ENCODE measurements at places on chromosomes 12 and 14. TPM values are rescaled to one million over a fixed set of nuclear protein-coding genes. Genes with fewer than 3 reads are reported as not detected.

DNA sequence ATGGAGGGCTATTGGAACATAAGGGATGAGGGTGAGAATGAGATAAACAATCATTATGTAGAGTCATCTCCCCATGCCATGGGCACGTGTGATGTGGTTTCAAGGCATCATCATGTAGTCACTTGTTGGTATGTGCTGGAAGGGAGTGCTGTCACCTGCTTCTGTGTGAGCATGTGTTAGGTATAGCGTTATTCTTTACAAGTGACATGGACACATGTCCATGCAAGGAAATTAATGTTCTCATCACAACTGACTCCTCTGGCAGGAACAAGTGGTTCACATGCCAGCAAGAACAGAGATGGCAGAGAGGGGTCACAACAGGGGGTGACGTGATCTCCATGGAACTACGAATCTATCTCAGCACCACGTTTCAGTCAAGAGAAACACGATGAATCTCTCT, 815.8 kb downstream of the BCL11B start:
- H3K4me3 ChIP-seq: no peak overlapping the region
- no peak for DNase-seq
- H3K36me3 ChIP-seq: no peaks in the 10 kb centered on the region
- H3K4me1 ChIP-seq: no peaks in the 10 kb centered on the region
- no peak overlapping the region for H3K27ac ChIP-seq

- no peak for DNase-seq
- no peak overlapping the region for H3K4me3 ChIP-seq
- no peaks in the 10 kb centered on the region for H3K27me3 ChIP-seq
- no peaks in the 10 kb centered on the region for H3K36me3 ChIP-seq
- no peak overlapping the region for H3K27ac ChIP-seq
These were observed 694.2 kb downstream of the SLC6A15 start for GRCh38 chr12:84218406-84218805.

The GPRC5D gene
- 4.0 TPM for total RNA-seq

DNA sequence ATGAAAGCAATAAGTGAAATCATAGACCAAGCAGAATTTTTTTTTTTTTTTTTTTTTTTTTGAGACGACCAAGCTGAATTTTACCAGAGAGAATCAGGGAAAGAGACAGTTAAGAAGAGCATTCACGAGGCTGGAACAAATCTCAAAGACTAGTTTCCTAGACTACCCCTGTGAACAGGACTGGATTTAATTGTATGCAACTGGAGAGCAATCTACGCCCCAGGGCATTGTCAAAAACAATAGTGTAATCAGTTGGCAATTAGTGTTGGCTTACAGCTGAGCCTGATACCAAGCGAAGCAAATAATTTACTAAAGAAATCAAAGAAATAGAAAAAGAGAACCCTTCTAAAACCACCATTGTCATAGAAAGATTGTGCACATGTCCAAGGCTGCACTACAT, 232.9 kb upstream of the CPNE8 start:
- no peak for DNase-seq
- H3K4me1 ChIP-seq: no peaks in the 10 kb centered on the region

GRCh38 chr12:49631336-49631907, 8.1 kb downstream of the PRPF40B start:
- H3K4me3 ChIP-seq: no peak overlapping the region
- no peaks in the 10 kb centered on the region for H3K36me3 ChIP-seq
- H3K27me3 ChIP-seq: no peaks in the 10 kb centered on the region
- no peak overlapping the region for H3K27ac ChIP-seq
- DNase-seq: no peak

DNA sequence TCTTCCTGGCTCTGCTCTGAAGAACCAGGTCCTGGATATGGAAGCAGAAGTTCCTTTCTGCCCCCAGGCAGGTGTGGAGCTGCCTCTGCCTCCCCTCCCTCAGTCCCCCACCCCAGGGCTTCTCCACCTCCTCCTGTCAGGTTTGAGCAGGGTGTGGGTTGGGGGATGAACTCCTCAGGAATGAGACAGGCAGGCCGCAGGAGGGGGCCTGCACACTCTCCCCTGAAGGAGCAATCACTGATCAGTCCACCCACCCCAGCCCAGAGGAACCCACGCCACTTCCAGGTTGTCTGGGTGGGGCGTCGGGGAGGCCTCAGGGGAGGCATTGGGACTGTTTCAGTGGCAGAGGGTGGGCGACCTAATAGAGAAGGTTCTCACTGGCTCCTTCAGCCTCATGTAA, 26.6 kb downstream of the FAIM2 start:
- DNase-seq: no peak
- H3K36me3 ChIP-seq: no peaks in the 10 kb centered on the region
- H3K27ac ChIP-seq: no peak overlapping the region
- H3K4me3 ChIP-seq: no peak overlapping the region

The IL22 gene
- total RNA-seq: not detected

DNA sequence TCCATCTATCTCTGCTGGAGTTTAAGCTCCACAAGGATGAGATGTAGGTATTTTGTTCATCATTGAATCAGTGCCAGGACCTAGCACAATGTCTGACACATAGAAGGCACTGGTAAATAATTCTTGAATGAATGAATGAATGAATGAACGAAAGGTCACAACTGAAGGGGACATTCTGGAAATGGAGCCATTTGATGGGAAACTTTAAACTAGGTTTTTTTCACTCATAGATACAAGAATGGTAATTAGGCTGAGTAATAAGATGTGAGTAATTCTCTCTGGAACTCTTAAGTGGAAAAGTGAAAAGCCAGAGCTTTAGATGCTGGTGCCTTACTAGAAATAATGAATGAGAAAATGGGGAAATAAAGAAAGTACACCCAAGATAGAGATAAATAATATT, 44.3 kb downstream of the SCN8A start:
- no peak for DNase-seq
- H3K4me3 ChIP-seq: no peak overlapping the region
- no peak overlapping the region for H3K27ac ChIP-seq
- no peaks in the 10 kb centered on the region for H3K27me3 ChIP-seq
- no peaks in the 10 kb centered on the region for H3K36me3 ChIP-seq

The SIX6 gene
- total RNA-seq: 0.31 TPM

DNA sequence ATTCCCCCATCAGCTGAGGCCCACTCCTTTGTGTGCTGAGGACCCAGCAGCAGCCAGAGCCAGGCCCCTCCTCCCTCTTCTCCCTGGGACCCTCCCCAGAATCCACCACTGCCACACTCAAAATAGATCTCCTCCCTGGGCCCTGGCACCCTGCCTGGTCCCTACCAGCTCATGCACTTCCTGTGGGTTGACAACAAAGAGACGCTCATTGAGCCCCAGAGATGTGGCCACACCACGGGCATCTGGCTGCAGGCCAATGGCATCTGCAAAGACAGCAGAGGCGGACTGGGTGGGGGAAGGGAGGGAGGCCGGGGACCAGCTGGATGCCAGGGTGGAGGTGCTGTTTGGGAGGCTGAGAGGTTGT, 16.0 kb upstream of the ENDOU start:
- no peaks in the 10 kb centered on the region for H3K36me3 ChIP-seq

The SYCP3 gene
- 69.4 TPM for total RNA-seq

- no peak overlapping the region for H3K4me3 ChIP-seq
- no peaks in the 10 kb centered on the region for H3K36me3 ChIP-seq
- H3K27me3 ChIP-seq: no peaks in the 10 kb centered on the region
- no peak for DNase-seq
- H3K27ac ChIP-seq: no peak overlapping the region
These were observed 112.5 kb downstream of the CCER1 start for GRCh38 chr12:90842477-90842876.

DNA sequence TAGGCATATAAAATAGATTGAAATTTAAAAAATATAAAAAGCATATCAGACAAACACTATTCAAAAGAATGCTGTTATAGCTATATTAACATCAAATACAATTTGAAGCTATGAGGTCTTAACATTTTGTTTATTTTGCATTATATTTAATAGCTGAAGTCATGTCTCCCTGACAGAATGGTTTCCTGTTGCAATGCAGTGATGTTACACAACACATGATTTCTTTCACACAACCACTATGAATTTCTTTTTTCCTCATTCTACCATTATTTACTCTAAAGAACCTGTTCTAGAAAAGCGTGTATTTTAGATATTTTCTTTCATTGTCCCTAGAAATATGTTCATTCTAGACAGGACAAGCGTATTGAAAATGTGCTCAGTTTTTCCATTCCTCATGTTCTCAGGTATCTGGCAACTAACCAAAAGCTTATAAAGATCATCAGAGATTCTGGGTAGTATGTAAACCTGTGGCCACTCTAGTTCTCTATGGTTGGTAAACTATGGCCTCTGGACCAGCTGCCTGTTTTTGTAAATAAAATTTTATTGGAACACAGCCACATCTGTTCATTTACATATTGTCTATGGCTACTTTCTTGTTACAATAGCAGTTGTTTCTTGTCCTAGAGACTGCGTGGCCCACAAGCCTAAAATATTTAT, 183.8 kb downstream of the FOXA1 start:
- no peak overlapping the region for H3K4me3 ChIP-seq
- no peaks in the 10 kb centered on the region for H3K27me3 ChIP-seq
- no peak overlapping the region for H3K27ac ChIP-seq
- no peak for DNase-seq

The KRT80 gene
- total RNA-seq: 0.94 TPM

The TBX3 gene
- 8.7 TPM for total RNA-seq

- no peaks in the 10 kb centered on the region for H3K36me3 ChIP-seq
- DNase-seq: no peak
- no peaks in the 10 kb centered on the region for H3K27me3 ChIP-seq
- H3K27ac ChIP-seq: no peak overlapping the region
- no peak overlapping the region for H3K4me3 ChIP-seq
- H3K4me1 ChIP-seq: peaks cover 3% of the 10 kb centered on the region
These were observed 137.3 kb downstream of the CACNA1C start for GRCh38 chr12:2190085-2190484.

The TAS2R9 gene
- total RNA-seq: not detected

- H3K27me3 ChIP-seq: no peaks in the 10 kb centered on the region
- no peak for DNase-seq
- H3K4me3 ChIP-seq: no peak overlapping the region
- H3K36me3 ChIP-seq: no peaks in the 10 kb centered on the region
- peaks cover 16% of the 10 kb centered on the region for H3K4me1 ChIP-seq
- H3K27ac ChIP-seq: no peak overlapping the region
These were observed 2.3 kb upstream of the SMUG1 start for GRCh38 chr12:54191126-54191525.

GRCh38 chr14:74444866-74445265, 18.9 kb upstream of the SYNDIG1L start:
- no peaks in the 10 kb centered on the region for H3K36me3 ChIP-seq
- no peaks in the 10 kb centered on the region for H3K4me1 ChIP-seq
- no peaks in the 10 kb centered on the region for H3K27me3 ChIP-seq
- no peak overlapping the region for H3K27ac ChIP-seq
- no peak overlapping the region for H3K4me3 ChIP-seq

The KRT74 gene
- total RNA-seq: 3.9 TPM

DNA sequence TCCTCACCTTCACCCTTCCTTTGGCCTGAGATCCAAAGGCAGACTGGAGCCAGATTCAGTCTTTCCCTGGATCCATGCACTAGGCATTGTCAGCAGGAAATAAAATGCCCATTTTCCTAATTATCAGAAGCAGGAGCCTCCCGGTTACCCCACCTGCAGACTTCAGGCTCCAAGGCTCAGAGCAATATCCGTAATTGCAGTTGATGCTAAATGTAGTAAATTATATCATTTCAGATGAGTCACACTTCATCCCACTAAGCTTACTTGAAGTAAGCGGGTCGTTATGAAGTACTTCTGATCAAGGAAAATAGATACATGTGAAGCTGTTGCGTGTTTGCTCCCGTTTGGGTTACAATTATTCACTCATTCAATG, 110.7 kb upstream of the SFSWAP start:
- DNase-seq: no peak
- no peaks in the 10 kb centered on the region for H3K27me3 ChIP-seq
- H3K27ac ChIP-seq: no peak overlapping the region
- H3K36me3 ChIP-seq: no peaks in the 10 kb centered on the region
- no peak overlapping the region for H3K4me3 ChIP-seq

The CCDC177 gene
- total RNA-seq: 1.9 TPM

- H3K27ac ChIP-seq: no peak overlapping the region
- no peaks in the 10 kb centered on the region for H3K27me3 ChIP-seq
- H3K4me3 ChIP-seq: no peak overlapping the region
These were observed 16.4 kb upstream of the SRSF5 start for GRCh38 chr14:69750495-69750894.

- DNase-seq: no peak
- H3K4me3 ChIP-seq: no peak overlapping the region
- peaks cover 5% of the 10 kb centered on the region for H3K4me1 ChIP-seq
- no peaks in the 10 kb centered on the region for H3K36me3 ChIP-seq
- no peaks in the 10 kb centered on the region for H3K27me3 ChIP-seq
These were observed 17.2 kb downstream of the PTGES3 start for GRCh38 chr12:56670836-56671235.

- H3K4me3 ChIP-seq: no peak overlapping the region
- peak overlapping the region; percentile 60 for H3K27ac ChIP-seq
- no peaks in the 10 kb centered on the region for H3K4me1 ChIP-seq
- H3K27me3 ChIP-seq: no peaks in the 10 kb centered on the region
- no peaks in the 10 kb centered on the region for H3K36me3 ChIP-seq
These were observed 144.7 kb upstream of the FUT8 start for GRCh38 chr14:65267856-65268255.

- peaks cover 11% of the 10 kb centered on the region for H3K4me1 ChIP-seq
- H3K36me3 ChIP-seq: no peaks in the 10 kb centered on the region
- peak; percentile 28 for DNase-seq
- peak overlapping the region; percentile 66 for H3K4me3 ChIP-seq
- no peak overlapping the region for H3K27ac ChIP-seq
- no peaks in the 10 kb centered on the region for H3K27me3 ChIP-seq
These were observed 2.2 kb downstream of the DPF3 start for GRCh38 chr14:72891666-72892102.

- H3K4me1 ChIP-seq: no peaks in the 10 kb centered on the region
- no peaks in the 10 kb centered on the region for H3K36me3 ChIP-seq
- H3K4me3 ChIP-seq: no peak overlapping the region
- H3K27ac ChIP-seq: no peak overlapping the region
These were observed 261.4 kb upstream of the NPAS3 start for GRCh38 chr14:32677129-32677780.

The RAD51AP1 gene
- total RNA-seq: 19.4 TPM

The TMEM52B gene
- 1.2 TPM for total RNA-seq

GRCh38 chr12:50185970-50186663, 18.9 kb upstream of the CERS5 start:
- H3K27me3 ChIP-seq: no peaks in the 10 kb centered on the region
- no peak for DNase-seq
- peaks cover 8% of the 10 kb centered on the region for H3K4me1 ChIP-seq
- peak overlapping the region; percentile 16 for H3K27ac ChIP-seq
- no peak overlapping the region for H3K4me3 ChIP-seq

Data from testis (tissue), 5 donors.